Cardiac ventricle fibroblast (primary cell): ENCODE measurements at places on chromosomes 3 and 15. TPM values are rescaled to one million over a fixed set of nuclear protein-coding genes. Genes with fewer than 3 reads are reported as not detected.

CLSTN2 gene
- total RNA-seq, result 4.8 and 5.6 TPM in 2 replicates

SOX2 gene
- total RNA-seq, result not detected in 2 replicates

HES1 gene
- 5.3 and 7.1 TPM in 2 replicates for total RNA-seq

DNAJC13 gene
- 29.6 and 33.3 TPM in 2 replicates for total RNA-seq

P2RY1 gene
- total RNA-seq, result 2.1 and 2.6 TPM in 2 replicates

PRSS50 gene
- total RNA-seq, result not detected in 2 replicates

TLR9 gene
- total RNA-seq, result not detected in 2 replicates

RAF1 gene
- 42.9 and 46.7 TPM in 2 replicates for total RNA-seq

SLC6A11 gene
- total RNA-seq, result 0.06 TPM in 1 of 2 replicates, not detected in the other

CACNA1D gene
- total RNA-seq, result 0.56 and 0.98 TPM in 2 replicates

GRM2 gene
- total RNA-seq, result not detected in 2 replicates

FEZF2 gene
- not detected in 2 replicates for total RNA-seq

ITIH1 gene
- not detected in 2 replicates for total RNA-seq

PARP16 gene
- total RNA-seq, result 4.0 and 5.2 TPM in 2 replicates

RAB43 gene
- 11.3 and 18.5 TPM in 2 replicates for total RNA-seq
